Activated CD4-positive, alpha-beta T cell treated with anti-CD3 and anti-CD28 coated beads, Interleukin-2, amount 10 ng/mL, durations not matched to agents 7 days and 5 days (primary cell): ENCODE measurements at places on chromosomes 2 and 18.

- no peak for DNase-seq
Observed at GRCh38 chr2:111618226-111618977, 265.6 kb downstream of the ANAPC1 start.

- DNase-seq: no peak
Observed at GRCh38 chr2:28995765-28996750, 15.0 kb downstream of the TOGARAM2 start.

DNA sequence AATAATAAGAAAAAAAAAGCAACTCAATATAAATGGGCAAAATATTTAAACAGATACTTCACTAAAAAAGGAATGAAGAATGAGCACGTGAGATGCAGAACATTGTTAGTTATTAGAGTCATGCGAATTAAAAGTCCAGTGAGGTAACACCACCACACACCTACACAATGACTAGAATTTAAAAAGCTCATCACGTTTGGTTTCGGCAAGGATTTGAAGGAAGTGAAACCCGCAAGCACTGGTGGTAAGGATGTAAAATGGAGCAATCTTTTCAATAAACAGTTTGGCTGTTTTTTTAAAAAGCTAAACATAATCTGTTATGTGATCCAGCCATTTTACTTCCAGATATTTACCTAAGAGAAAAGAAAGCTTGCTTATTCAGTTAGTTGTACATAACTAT is 1181.6 kb upstream of the CELF4 start:
- DNase-seq: no peak

DNA sequence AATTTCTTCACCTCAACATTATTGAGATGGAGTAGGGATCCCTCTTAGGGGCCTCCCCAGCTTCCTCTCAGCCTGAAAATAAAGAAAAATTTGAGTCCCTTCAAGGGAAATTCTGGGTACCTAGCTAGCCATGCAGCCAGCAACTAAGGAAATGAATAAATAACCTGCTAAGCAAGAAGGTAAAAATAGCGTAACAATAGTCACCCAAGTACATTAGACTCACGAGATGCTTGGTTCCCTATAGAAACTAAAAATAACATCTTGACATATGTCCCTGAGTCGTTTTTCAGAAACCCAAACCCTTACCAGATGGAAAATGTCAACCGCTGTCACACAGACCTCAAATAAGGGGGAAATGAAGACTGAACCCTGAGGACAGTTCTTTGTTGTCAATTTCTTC is 51.9 kb downstream of the CACNB4 start:
- no peak for DNase-seq

DNA sequence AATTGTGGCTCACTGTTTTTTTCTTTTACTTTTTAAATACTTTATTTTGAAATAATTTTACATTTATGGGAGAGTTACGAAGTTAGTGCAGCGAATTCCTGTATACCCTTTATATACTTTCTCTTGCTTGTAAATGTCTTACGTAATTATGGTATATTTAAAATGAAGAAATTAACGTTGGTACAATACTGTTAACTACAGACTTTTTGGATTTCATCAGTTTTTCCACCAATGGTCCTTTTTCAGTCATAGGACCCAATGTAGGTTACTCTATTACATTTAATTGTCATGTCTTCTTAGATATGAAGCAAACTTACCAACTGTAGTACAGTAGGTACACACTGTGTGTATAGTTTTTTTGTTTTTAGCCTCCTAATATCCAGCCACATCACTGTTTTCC is 76.3 kb downstream of the BOLA3 start:
- no peak for DNase-seq

DNA sequence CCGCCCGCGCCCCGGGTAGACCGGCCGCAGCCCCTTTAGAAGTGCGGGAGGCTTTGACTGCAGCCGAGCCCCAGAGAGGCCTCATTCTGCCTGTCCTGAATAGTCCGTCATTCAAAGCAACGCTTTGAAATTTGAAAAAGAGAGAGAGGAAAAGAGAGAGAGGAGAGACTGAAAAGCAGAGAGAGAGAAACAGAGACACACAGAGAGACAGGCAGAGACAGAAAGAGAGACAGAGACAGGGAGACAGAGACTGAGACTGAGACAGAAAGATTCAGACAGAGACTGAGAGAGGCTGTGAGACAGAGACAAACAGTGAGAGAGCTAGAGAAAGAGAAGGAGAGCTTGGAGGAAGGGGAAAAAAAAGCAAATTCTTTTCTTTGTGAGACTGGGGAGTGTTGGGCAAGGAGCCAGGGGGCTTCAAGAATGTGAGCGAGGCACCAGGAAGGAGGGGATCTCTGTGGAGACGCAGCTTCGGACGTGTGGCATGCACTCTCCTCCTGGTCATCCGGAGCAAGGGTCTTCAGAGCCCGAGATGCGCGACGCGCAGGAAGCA is 73.1 kb downstream of the MYCN start:
- no peak for DNase-seq

GRCh38 chr2:178392215-178392614 is 58.8 kb downstream of the PRKRA start:
- no peak for DNase-seq

- DNase-seq: no peak
Observed at GRCh38 chr2:148338541-148338940, 306.0 kb upstream of the EPC2 start.

- DNase-seq: no peak
Observed at GRCh38 chr2:181673173-181673572, 7.1 kb downstream of the NEUROD1 start.

DNA sequence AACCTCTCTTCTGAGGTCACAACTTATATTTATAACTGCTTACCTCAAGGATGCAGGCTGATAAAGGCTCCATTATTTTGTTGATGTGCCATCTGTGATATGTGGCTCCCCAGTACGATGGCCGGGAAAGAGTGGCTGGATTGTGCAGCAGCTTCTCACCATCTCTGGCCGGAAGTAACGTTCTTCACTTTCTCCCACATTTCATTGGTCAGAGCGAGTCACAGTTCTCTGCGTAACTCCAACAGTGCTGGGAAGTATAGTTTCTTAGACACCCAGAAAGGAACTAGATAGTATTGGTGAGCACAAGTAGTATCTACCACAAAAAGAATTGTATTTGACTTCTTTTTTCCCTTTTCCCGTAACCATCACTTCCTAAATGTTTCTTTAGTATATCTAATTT is 28.7 kb downstream of the ZSWIM2 start:
- DNase-seq: no peak

DNA sequence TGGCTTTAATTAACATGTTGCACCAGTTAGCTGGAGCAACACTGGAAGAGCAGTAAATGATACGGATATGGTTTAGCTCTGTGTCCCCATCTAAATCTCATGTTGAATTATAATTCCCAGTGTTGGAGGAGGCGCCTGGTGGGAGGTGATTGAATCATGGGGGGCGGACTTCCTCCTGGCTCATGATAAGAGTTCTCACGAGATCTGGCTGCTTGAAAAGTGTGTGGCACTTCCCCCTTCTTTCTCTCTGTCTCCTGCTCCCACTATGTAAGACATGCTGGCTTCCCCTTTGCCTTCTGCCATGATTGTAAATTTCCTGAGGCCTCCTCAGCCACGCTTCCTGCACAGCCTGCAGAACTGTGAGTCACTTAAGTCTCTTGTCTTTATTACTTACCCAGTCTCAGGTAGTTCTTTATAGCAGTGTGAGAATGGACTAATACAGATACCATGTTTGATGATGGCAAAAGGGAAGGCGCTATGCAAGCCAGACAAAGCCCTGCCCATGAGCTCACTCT is 963.6 kb downstream of the SOCS6 start:
- DNase-seq: no peak

DNA sequence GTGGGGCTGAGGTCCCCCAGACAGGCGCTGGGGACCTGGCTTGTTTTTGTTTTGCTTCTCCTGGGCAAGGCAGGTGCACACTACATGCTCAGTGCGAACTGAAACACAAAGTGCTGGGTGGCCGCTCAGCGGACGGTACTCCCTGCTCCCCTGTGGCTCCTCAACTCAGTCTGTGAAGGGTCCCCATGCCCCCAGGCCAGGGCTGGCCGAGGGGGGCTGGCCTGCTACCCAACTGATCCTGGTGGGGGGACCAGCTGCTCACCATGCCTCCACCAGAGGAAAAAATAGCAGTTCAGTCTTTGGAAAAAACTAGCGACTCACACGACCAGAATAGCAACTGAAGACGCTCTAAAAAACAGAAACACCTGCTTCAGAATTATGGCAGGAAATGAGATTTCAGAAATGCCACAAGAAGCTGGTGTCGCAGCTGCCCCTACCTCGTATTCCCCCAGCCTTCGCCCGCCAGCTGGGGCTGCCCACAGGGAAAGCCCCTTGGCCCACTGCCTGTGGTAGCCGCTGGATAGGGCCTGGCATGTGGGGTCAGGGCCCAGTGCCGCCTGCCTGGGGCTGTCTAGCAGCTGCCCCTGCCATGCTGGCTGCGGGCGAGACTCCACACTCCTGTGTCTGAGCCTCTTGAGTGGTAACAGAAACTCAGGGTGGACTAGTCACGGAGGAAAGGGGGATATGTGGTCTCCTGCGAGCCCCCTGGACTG is 43.7 kb downstream of the MEX3C start:
- peak; percentile 49 for DNase-seq

DNA sequence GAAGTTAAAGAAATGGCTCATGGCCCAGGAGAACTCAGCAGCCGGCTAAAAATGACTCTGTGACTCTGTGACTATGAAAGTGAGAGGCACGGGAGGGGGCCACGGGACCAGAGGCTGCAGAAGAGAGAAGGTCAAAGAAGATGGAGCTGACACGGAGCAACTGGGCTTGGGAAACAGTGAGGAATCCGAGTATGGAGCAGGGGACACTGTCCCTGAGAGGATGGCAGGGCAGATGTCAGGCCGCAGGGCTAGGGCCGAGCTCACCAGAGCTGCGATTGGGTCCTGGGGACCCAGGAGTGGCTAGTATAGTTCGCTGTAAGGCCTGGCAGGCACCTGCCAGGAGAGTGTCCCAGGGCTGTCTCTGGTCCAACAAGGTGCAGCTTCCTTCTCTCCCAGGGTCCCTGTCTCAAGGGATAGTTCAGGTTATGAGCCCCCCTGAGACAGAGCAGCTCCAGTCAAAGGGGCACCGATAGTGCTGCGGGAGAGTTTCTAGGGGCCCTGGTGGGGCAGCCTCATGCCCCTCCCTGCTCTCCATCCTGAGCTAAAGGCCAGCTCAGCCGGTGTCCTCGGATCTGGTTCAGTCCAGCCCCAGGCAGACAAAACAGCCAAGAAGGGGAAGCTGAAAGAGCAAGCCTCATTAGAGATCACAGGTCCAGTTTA is 42.7 kb downstream of the CIB4 start:
- DNase-seq: no peak

- no peak for DNase-seq
Observed at GRCh38 chr2:40404517-40404916, 47.4 kb downstream of the SLC8A1 start.

GRCh38 chr18:49849331-49850217 is 36.2 kb upstream of the ACAA2 start:
- DNase-seq: no peak

- no peak for DNase-seq
Observed at GRCh38 chr2:135257383-135258090, 205.4 kb downstream of the RAB3GAP1 start.

- no peak for DNase-seq
Observed at GRCh38 chr18:49431165-49431962, 29.1 kb downstream of the DYM start.

DNA sequence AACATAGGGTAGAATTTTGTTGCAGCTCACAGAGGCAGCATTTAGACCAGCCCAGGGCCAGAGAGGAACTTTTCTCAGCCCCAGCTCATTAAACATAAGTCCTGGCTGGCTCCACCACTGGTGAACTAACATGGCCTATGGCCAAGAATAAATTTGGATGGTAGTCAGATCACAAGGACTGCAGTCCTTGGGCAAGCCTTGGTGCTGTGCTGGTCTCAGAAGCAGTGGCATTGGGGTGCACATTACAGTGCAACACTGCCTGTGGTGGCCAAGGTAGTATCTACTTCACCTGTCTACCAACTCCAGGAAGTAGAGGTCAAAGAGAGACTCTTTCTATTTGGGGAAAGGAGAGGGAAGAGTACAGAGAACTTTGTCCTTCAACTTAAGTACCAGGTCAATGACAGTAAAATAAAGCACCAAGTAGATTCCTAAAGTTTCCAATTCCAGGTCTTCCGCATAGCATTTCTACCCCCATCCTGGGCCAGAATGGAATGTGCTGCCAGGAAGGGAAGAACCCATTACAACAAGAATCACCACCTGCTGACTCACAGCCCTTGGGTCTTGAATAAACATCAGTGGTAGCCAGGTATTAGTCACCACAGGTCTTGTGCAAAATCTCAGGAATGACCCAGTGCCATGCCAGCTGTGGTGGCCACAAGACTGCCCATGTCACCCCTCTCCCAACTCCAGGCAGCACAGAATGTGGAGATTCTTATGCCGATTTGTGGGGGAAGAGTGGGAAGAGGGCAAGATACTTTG is 155.4 kb upstream of the FSIP2 start:
- no peak for DNase-seq

DNA sequence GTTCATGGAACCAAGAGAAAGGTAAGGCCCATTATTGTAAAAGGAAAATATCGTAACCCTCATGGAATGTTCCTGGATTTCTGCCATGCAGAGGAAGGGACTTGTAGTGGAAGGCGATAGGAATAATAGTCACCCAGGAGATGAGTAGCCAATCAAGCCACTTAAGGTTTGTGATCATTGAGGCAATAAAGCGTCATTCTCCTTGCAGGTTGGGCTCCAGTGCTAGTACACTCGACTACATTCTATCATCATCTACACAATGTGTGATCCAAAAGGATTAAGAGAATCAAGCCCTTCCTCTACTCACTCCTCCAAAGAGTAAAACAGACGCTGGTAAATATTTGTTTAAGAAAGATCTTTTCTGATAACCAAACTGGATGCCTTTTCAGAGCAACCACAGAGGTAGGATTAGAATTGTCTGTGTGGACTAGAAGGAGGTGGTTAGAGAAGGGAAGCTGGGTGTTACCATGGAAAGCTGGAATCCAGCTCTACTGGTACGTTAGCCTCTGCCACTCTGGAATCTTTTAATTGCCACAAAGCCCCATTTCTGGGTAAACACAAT is 245.7 kb downstream of the IKZF2 start:
- DNase-seq: no peak

- no peak for DNase-seq
Observed at GRCh38 chr2:125254010-125254409, 1228.9 kb downstream of the CNTNAP5 start.

- no peak for DNase-seq
Observed at GRCh38 chr18:56067969-56068671, 480.1 kb upstream of the TCF4 start.

GRCh38 chr2:223815186-223815883 is 22.0 kb downstream of the AP1S3 start:
- no peak for DNase-seq

DNA sequence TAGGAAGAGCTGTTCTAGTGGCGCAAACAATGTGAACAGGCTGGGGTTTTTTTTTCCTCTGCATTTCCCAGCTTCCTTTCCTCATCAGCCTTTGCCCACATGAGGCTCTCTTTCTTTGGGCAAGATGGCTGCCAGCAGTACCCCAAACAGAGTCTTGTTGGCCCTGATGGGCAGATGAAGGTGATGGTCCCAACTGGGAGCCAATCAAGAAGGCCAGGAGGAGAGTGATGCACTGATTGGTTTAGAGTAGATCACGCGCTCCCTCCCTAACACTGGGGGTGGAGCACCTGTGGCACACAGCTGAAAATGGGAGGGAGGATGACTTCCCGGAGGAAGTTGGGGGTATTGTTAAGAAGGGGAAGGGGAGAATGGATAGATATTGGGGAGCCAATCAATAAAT is 96.3 kb upstream of the FZD7 start:
- no peak for DNase-seq

- DNase-seq: no peak
Observed at GRCh38 chr2:77008853-77009252, 513.3 kb downstream of the LRRTM4 start.

- DNase-seq: no peak
Observed at GRCh38 chr2:204917089-204917701, 371.9 kb downstream of the PARD3B start.

GRCh38 chr2:237708491-237708890 is 81.1 kb downstream of the LRRFIP1 start:
- DNase-seq: no peak
